ENCODE measurements at places on chromosomes 16 and 17.
A peak's percentile ranks its signal among the peaks of the same experiment; 100 is the strongest.

DNA sequence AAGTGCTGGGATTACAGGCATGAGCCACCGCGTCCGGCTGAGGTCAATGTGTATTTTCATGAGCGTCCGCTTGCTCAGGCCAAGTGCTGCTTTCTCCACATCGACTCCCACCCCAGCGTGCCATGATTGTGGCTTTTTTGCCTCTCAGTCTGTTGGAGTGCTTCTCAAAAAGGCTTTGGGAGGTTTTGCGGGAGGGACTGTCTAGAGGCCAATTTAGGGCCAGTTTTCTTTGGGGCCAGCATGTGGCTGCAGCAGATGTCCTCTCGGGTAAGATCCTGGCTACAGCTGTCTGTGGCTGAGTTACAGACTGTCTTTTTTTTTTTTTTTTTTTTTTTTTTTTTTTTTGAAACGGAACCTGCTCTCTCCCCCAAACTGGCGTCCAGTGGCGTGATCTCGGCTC is 6.5 kb downstream of the C16orf90 start:
- DNase-seq: no peak

DNA sequence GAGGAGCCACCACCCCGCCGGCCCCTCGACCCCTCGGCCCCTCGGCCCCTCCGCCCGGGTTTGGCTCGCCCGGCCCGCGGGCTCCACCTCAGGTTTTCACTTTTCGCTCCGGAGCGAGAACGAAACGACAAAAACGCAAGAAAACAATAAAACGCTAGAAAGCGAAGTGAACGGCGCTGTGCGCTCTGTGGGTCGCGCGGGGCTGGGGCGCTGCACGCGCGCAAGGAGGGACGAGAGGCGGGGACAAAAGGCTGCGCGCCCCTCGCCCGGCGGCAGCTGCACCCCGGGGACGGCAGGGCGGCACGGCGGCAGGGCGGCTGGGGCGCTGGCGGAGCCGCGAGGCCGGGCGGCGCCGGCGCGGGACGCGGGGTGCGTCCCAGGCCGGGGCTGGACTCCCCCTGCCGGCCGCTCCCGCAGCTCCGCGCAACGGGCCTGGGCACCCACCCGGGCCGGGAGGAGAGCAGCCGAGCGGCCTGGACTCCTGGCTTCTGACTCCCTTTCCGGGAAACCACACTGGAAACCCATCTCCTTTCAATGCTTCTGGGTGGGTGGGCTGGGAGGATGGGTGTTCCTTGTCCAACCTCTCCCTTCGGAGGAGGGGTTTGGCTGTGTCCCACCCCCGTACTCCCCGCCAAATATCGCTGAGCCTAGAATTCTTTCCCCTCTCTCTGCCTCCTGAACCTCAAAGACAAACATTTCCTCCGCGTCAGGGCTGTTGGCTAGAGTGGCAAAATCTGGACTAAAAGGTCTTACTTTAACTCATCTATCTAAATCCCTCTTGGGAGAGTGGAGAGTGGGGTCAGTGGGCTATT is 9.9 kb downstream of the TBX2 start:
- peak; percentile 83 for DNase-seq

DNA sequence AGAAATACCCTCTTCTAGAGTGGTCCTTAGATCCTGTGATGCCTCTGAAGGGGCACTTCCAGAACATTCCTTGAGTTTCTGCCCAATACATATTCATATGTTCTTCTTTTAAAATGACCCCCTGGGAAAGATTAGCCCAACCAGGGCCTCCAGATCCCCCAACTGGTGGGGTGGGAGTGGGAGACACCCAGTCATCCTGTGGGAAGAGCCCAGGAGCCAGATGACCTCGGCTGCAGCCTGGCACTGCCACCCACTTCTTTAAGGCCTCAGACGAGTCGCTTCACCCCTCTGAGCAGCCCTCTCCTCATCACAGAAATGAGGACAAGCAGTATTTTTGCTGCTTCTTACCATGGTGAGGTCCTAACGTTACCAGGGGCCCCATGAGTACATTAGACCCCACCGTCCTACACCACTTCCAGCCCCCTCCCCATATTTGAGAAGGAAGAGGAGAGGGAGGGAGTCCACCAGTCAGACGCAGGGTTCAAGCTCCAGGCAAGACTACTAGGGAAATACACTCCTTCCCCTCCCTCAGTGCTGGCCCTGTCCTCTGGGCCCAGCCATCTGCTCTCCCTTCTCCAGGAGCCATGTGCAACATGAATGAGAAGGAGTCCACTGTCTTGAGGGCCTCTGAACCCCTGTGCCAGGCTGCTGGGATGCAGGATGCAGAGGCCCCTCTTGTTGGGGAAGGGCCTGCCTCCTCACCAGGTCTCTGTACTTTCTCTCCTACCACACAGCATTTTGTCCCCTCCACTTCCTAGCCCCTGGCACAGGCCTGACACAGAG is 11.8 kb downstream of the MPO start:
- no peak for DNase-seq

DNA sequence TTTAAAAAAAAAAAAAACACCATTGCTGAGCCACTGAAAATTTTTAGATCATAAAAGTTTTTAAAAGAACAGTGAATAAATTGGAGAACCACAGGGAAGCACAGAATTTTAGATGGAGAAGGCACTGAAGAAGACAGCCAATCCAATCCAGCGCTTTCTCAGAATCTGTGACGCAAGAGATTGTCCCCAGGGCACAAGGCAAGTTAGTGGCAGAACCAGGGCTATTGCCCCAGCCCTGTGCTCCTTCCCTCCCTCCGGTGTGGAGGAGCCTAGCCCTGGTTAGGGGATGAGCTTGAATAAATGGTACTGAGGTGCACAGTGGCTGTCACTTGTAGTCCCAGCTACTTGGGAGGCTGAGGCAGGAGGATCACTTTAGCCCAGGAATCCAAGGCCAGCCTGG is 108.3 kb downstream of the ZNF423 start:
- DNase-seq: no peak

DNA sequence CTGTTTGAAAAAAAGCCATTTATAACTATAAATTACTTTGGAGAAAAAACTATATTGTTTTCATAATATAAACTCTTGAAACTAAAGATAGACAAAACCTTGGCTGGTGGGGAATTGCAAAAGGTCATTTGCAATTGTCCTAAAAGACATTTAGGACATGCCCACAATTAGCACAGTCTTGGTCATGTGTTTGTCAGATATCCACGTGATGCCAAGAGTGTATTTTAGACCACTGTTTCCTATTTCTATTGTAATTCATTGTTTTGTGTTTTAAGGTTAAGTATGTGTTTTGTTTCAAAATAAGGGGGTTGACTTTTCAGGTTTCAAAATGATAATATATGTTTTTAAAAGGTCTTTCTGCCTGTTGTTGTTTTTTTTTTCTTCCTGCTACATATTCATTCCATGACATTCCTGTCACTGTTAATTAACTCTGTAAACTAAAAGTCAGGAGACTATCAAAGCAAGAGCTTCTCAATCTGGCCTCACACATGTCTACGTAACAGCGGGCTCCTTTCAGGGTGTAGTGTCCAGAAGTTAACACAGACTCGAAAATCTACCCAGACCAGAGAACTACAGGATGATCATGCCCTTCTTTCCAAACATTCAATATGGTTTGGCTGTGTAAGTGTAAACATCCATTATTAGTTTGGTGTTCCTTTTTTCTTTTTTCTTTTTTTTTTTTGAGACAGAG is 58.7 kb downstream of the COG7 start:
- no peak for DNase-seq

- no peak for DNase-seq
Observed at GRCh38 chr17:48491527-48492273, 39.1 kb downstream of the HOXB1 start.

DNA sequence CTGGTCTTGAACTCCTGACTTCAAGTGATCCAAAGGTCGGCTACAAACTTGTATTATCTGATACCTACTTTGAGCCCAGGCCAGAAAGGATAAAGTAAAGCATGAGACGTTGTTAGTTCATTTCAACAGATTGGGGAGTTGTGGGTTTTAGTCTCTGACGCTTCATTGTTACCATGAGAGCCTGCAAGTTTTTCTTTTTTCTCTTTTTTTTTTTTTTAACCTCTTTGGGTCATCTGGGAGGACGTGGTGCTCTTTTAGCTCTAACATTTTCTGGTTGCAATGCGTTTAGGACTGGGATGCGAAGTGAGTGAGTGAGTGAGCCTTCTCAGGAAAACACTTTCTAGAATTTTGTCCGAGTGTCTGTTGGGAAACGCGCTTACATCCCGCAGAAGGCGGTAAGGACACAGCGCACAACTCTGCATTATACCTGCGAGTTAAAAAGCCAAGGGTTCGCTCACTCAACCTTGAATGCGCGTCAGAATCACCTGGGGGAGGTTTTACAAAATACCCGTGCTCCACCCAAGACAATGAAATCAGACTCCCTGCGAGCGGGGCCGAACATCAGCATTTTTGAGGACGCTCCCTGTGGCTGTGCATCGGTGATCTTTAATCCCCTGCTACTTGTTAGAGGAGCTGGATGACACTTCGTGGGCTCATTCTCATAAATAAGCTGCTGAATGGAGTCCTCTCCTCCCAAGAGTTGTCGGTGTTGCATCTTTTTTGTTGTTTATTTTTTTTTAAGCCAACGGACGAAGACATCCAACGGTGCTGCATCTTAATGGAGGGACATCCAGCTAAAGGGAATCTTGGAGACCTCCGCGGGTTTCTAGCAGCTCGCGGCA is 629 bp upstream of the RNF135 start:
- peak; percentile 54 for DNase-seq

DNA sequence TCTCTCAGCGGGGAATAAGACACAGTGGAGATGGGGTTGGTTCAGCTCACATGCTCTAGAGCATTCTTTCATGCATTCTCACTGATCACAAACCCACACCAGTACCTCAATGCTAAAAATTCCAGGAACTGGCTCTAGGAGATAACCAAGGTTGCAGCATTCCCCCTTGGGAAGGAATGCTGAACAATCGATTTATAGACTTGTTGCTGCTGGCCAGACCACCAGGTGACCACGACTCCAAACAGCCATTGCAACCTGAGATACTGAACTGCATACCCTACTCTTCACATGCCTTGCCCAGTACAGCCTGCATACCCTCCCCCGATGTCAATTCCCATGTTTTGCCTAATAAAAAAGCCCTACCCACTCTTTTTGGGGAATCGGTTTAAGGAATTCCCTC is 75.1 kb upstream of the GPRC5B start:
- DNase-seq: no peak

DNA sequence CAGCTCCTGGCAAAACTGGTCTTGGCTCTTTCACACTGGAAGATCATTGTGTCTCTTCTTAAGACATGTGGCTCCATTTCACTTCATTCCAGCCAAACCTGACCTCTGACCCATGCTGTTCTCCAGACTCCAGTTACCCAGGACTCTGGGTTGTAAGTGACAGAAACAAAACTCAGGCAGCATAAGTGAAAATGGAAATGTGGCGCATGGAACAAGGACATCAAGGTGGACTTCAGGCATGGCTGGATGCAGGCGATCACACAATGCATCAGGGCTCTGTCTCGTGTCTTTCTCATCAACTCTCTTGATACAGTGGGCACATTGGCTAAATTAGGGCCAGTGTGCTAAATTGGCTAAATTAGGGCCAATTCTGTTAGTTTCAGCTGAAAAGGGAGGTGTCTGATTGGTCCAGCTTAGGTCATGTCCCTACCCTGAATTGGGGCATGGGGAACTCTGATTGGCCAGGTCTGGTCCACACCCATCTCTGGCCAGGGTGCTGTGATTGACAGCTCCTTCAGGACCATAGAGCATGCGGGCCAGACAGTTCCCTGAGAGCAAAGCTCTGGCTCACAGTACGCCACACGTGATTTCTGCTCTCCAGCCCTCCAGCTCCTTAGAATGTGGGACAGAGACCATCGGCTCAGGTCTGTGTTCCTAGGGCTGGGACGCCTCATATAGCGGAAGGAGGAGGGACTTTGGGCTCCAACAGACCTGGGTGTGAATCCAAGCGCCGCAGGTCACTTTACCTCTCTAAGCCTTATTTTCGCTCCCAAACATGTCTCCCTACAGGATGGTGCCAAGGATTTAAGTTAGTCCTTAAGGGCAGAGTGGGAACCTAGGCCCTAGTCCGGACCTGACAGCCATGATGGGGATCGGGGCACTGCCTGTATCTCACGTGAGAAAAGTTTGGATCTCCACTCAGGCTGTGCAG is 17.5 kb downstream of the SOCS1 start:
- DNase-seq: no peak

DNA sequence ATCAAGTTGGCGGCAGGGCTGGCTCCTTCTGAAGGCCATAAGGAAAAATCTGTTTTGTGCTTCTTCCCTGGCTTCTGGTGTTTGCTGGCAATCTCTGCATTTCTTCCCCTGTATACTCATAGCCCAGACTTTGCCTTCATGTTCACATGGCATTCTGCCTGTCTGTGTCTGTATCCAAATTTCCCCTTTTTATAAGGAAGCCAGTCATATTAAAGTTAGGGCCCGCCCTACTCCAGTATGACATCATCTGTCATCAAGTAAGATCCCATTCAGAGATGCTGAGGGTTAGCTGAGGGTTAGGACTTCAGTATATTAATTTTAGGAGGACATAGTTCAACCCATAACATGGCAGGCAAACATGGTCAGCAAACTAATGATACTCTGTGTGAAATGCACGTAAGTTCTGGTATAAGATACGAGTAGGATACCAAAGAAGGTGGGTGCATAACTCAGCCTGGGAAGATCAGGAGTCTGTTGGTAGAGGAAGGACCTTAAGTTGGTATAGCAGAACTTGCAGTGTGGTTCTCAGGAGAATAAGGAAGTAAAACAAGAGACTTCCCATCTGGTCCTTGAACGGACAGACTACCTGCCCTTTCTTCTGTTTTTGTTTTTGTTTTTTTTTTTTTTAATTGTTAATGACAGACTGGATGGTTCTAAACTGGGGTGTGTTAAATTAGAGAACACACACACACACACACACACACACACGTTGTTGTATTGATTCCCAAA is 13.9 kb downstream of the MAP2K6 start:
- DNase-seq: no peak

GRCh38 chr16:13873835-13874438 is 46.0 kb upstream of the ERCC4 start:
- DNase-seq: peak; percentile 23

- peak; percentile 24 for DNase-seq
Observed at GRCh38 chr17:2959371-2960130, 103.9 kb downstream of the OR1D5 start.

DNA sequence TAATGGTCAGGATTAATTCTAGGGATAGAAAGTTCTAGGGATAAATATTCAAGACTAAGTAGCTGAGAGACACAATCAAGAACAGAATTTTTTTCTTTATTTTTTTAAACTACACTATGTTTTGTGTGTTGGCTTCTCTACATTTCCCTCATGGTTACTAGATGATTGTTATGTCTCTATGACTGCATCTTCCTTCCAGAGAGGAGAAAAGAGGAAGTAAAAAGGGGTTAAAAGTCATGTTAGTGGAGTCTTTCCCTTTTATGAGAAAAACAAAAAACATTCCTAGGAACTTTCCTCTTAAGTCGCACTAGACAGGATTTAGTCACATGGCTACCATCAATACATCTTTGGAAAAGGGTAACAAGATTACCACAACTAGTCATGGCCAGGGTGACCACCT is 375.0 kb downstream of the KCNJ2 start:
- no peak for DNase-seq

GRCh38 chr17:78442648-78443218 is 64.3 kb downstream of the PGS1 start:
- no peak for DNase-seq

DNA sequence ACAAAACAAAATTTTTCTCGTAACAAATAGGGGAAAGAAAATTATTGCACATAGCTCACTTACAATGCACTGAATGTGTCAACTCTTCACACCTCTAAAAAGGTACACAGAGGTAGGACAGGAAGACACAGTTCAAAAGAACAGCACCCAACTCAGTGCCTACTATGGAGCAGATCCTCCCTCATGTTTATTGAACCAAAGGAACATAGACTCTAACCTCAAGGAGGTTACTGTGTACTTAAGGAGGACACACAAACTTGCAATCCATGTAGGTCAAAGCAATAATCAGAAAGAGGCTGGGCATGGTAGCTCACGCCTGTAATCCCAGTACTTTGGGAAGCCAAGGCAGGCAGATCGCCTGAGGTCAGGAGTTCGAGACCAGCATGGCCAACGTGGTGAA is 50.3 kb downstream of the SLC39A11 start:
- DNase-seq: no peak
